ENCODE measurements at places on chromosomes 1 and 21. TPM values are rescaled to one million over a fixed set of nuclear protein-coding genes. Genes with fewer than 3 reads are reported as not detected.

The ADAMTSL4 gene
- 1.3 TPM for total RNA-seq

The OR2T11 gene
- not detected for total RNA-seq

The PLXNA2 gene
- 0.02 TPM for total RNA-seq

The TMEM200B gene
- 0.56 TPM for total RNA-seq
